ENCODE measurements at places on chromosomes 4 and X. TPM values are rescaled to one million over a fixed set of nuclear protein-coding genes. Genes with fewer than 3 reads are reported as not detected.

DNA sequence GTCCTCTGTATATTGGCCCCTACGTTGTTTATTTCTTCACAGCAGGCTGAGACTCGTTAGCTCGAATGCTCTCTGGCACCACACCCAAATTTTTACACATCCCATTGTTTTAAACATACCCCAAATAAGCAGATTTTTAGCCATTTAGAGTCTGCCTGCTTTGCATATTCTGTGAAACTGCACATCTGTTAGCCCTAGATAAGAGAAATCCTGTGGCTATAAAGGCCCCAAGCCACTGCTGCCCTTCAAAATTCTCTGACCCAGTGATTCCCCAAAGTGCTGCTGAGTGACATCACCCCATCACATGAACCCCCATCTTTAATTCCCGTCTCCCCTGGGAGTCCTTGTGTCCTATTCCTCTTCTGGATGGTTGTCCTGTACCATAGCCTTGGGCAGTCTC, 20.8 kb downstream of the TEX13C start:
- DNase-seq, result no peak

- no peak for DNase-seq
Measured at GRCh38 chr4:122744229-122744628, 11.7 kb downstream of the BBS12 start.

DNA sequence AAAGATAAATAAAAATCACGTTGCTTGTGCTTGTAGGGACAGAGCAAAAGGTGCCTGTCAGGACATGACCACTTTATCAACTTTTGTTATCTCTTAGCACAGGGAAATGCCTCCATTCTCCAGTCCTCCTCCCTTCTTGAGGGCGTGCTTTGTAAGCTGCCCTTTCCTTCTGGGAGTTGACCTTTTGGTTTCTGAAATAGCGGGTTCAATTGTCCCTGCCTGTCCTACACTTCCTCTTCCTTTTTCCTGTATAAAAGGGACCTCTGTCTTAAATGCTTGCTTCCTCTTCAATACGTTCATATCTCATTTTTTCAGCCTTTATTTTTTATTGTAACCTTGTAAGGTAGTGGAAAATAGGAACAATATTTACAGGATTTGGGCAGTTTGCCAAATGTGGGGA, 153.5 kb downstream of the SH3BGRL start:
- DNase-seq, result no peak

GRCh38 chr4:150315175-150315574, 236.9 kb downstream of the DCLK2 start:
- no peak for DNase-seq

DNA sequence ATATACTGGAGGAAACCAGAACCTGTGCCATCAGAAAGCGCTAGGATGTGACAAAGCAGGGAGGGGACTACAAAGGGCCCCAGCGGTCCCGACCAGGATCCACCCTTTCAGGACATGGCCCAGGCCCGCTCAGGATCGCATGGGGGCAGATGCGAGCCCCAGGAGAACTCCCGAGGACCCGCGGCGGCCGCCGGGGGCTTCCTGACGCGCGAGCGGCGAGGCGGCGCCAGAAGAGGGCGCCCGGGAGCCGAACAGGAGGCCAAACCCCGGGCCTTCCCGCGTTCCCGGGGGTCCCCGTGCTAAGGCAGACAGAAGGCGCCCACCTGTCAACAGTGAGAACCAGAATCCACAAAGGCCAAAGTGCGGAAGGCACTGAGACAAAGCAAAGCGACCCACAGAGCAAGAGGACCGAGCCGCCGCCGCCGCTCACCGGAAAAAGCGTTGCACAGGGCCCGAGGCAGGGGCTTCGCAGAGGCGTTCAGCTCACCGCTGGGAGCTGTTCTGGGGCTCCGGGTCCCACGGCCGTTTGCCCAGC, 7.3 kb upstream of the OPN1LW start:
- DNase-seq, result peak; percentile 2

GRCh38 chr4:43048570-43048969, 156.1 kb downstream of the GRXCR1 start:
- peak; percentile 8 for DNase-seq

GRCh38 chrX:6383488-6383887, 151.4 kb downstream of the VCX3A start:
- DNase-seq, result no peak

GRCh38 chr4:113810906-113811305, 49.4 kb upstream of the CAMK2D start:
- DNase-seq, result no peak

GLRA3 gene
- not detected for total RNA-seq

HSFX3 gene
- not detected for total RNA-seq
